Bronchial epithelial cell (primary cell): ENCODE measurements at places on chromosomes 7 and 10. TPM values are rescaled to one million over a fixed set of nuclear protein-coding genes. Genes with fewer than 3 reads are reported as not detected.

Gene CABCOCO1
- not detected in 2 replicates for total RNA-seq

Gene NKX1-2
- 0.51 and 2.1 TPM in 2 replicates for total RNA-seq

Gene KNDC1
- under 0.01 TPM in 2 replicates for total RNA-seq

Gene AZGP1
- 1.2 and 1.6 TPM in 2 replicates for total RNA-seq

- no peak for DNase-seq
Observed at GRCh38 chr7:102115181-102115580, 171.5 kb upstream of the SH2B2 start.

GRCh38 chr10:130358981-130359650 is 222.9 kb downstream of the GLRX3 start:
- no peak for DNase-seq

DNA sequence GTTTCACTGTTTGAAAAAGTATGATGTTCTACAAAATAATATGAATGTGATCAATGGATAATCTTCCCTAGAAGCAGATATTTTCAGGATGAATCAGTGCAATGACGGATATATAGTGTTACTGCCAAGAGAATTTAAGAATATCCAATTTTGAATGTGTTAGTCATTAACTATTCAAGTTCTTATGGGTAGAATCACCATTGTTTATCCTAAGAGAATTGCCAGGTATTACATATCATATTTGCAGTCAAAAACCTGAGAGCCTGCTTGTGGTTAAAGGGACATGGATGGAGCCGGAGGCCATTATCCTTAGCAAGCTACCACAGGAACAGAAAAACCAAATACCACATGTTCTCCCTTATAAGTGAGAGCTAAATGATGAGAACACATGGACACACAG is 26.9 kb downstream of the AHR start:
- DNase-seq = peak; percentile 81

DNA sequence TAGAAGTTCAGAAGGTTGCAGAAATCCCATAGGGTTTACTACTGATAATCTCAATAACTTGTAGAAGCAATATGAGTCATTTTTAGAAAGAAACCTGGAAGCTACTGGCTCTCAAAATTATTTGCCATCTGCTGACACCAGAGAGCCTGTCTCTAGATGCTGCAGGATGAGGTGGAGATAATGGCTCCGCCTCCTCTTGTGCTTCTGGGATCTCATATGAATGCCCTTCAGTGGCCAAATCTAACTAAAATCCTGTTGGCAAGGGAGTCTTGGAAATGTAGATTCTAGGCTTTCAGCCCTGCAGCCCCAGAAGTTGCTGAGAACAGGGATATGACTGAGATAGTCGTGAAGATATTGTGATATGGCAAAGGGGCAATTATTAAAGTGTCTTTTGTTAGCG is 348.1 kb downstream of the CCSER2 start:
- DNase-seq = no peak

- DNase-seq = no peak
Observed at GRCh38 chr10:30832749-30833627, 198.7 kb downstream of the ZNF438 start.

GRCh38 chr7:94386416-94386815 is 8.3 kb upstream of the COL1A2 start:
- no peak for DNase-seq

DNA sequence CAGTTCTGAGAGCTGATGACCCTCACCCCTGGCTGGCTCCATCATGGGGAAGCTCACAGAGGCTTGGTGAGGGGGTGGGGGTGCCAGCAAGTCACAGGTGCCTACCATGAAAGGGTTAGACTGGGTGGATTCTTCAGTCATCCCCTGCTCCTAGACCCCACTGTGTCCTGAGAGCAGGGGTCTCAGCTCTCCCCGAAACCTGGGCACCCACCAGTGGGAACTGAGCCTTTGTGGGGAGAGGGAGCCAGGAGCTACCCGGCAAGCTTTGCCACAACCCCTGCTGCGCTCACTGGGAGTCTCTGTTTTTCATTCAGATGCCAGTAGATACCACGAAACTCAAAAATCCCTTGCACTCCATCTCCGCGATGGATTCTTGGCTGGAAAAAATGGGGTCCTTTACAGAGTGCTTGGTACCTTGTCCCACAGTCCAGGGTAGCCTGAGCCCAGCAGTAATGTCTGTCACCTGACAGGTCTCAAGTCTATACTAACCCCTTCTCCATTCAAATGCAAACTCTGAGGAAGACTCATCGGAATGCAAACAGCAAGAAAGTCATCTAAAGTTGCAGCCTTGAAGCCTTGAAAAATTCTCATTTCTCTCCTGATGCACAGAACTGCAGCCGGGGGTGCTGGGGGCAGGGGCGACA is 48.9 kb upstream of the ENO4 start:
- DNase-seq = no peak

GRCh38 chr10:110923856-110924493 is 4.6 kb downstream of the SHOC2 start:
- DNase-seq = no peak

GRCh38 chr10:23399701-23400144 is 39.2 kb upstream of the OTUD1 start:
- DNase-seq = peak; percentile 89

- DNase-seq = peak; percentile 48
Observed at GRCh38 chr7:522071-522950, 2.7 kb upstream of the PDGFA start.

DNA sequence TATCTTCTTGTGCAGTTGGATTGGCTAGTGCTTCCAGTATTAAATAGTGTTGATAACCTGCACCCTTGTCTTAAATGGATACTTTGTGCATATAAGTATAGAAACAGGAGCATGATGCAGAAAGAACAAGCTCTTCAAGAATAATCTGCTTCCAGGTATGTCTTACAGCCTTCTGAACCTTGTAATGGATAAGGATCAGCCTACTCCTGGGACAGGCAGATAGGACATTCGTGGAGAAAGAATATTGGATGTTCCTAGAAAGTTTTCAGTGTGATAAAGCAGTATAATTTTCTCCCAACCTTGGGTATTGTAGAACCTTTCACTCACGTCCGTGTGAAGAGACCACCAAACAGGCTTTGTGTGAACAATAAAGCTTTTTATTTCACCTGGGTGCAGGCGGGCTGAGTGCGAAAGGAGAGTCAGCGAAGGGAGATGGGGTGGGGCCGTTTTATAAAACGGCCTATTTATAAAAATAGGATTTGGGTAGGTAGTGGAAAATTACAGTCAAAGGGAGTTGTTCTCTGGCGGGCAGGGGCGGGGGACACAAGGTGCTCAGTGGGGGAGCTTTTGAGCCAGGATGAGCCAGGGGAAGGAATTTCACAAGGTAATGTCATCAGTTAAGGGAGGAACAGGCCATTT is 27.2 kb downstream of the C1GALT1 start:
- no peak for DNase-seq

DNA sequence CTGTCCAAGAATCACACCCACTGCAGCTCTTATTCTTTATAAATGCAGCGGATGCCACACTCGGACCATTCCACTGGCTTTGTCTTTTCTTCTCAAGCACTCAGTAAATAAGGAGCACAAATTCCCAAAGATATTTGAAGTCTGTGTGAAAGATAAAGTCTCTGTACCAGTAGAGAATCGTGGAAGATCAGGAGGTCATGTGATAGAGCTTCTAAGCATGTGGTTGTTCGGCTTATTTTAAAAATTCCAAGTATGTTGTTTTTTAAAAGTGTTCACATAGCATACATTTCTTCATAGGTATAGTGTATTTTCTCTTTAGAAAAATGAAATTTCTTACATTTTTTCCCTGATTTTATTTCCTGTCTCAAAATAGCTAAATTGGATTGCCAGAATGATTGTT is 75.8 kb downstream of the NOC3L start:
- no peak for DNase-seq

GRCh38 chr10:122245136-122245535 is 26.0 kb upstream of the BTBD16 start:
- DNase-seq = no peak

GRCh38 chr10:71782917-71783490 is 9.7 kb upstream of the VSIR start:
- no peak for DNase-seq

GRCh38 chr7:133530682-133531081 is 277.8 kb downstream of the EXOC4 start:
- no peak for DNase-seq

- DNase-seq = no peak
Observed at GRCh38 chr7:70092314-70093204, 494.3 kb downstream of the AUTS2 start.

DNA sequence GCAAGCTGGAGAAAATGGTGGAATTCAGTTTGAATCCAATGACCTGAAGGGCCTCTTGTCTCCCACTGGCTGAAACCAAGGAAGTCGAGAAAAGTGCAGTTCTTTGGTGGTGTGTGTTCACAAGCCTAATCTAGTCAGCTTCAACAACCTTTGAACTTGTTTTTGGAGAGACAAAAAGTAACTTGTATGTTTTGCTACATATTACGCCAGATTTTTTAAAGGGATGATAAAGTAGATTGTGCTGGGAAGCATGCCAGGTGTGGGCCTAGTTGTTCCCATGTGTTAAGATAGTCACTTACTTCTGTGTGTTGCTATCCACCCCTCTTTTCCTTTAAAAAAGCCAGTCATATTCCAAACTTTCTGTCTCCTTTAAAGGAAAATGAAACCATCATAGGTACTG is 79.7 kb upstream of the FAM3C start:
- no peak for DNase-seq
